Pons (tissue), 1 donor: ENCODE measurements at places on chromosomes 5 and 9.

- peak; percentile 55 for DNase-seq
Observed at GRCh38 chr5:139806726-139807646, 11.4 kb downstream of the PSD2 start.

DNA sequence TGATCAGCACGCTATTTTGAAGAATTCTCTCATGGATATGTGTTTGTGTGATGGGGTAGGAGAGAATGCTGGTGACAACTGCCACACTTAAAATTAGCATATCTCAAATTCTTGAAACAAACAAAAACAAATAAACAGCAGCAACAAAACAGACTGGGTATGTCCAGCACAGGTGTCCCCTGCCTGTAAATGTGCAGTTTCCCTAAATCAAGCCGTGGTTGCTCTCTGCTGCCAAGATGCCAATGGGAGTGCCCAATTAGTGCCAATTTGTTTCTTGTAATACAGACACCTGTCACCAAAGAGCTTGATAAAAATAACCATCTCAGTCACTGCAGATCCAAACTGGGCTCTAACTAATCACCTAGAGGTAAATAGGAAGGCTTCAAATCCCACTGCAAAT is 144.2 kb upstream of the SMARCA2 start:
- DNase-seq: no peak

DNA sequence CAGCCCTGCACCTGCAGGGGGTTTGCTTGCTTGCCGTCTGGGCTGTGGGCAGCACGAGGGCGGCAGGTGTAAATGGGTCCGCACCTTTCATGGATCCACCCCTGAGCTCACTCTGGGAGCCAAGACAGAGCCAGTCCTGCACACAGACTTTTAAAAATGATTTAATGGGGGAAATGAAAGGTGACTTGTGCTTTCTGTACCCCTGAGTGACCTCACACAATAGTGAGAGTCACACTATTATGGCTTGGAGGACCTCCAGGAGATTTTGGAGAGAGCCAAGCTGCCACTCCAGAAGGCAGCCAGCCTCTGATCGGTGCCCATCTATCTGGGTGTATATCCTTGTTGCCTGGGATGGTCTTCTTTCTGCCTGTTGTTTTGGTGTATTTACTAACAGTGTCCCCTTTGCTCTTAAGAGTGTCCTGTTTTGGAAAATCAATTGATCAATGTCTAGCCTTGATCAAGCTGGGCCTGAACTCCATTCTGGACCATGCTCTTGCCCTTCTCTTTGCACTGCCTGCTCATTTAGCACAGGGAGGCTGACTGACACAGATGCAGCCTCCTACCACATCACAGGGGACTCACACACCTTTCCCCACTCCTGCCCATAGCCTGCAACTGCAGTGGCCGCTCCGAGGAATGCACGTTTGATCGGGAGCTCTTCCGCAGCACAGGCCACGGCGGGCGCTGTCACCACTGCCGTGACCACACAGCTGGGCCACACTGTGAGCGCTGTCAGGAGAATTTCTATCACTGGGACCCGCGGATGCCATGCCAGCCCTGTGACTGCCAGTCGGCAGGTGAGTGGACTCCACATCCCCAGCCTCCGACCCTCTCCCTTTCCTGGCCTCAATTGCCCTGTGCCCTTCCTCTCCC is 29.5 kb downstream of the LAMC3 start:
- DNase-seq: no peak

- DNase-seq: no peak
Observed at GRCh38 chr5:175211956-175212756, 231.8 kb downstream of the DRD1 start.

DNA sequence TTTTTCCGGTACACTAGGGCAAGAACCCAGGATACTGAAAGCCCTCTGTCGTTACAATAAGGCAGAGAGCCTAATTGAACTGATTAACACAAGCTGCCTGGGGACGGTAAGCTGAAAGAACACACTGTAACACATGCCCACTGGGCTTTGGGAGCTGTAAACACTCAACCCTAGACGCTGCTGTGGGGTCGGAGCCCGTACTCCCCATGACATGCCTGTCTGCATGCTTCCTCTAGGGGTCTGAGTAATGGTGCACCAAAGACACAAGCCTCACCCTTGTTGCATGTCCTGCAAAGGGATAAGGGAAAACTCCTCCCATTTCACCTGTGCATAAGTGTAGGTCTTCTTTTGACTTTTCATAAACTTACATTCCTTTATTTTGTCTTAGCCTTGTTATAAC is 194.0 kb downstream of the FBXL7 start:
- DNase-seq: no peak

DNA sequence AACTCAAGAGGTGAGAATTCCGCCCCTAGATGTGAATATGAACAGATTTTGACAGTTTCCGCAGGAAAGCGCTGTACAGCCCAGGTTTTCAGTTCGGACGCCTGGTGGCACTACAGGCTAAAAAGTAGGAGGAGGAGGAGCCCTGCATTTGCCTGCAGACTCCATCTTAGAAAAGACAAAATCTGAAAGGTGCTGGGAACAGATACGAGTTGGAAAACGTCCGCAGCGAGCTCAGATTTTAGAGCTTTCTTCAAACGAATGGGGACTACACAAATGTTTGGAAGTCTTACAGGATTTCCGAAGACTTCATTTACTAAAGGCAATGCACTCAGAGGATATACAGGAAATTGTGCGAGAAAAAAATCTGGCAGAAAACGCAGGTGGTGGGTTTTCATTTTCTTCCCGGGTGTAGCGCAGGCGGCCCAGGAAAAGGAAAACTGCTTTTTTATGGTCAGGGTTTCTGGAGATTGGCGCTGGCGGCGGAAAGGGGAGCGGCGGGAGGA is 9.9 kb upstream of the PCDHB2 start:
- peak; percentile 78 for DNase-seq

DNA sequence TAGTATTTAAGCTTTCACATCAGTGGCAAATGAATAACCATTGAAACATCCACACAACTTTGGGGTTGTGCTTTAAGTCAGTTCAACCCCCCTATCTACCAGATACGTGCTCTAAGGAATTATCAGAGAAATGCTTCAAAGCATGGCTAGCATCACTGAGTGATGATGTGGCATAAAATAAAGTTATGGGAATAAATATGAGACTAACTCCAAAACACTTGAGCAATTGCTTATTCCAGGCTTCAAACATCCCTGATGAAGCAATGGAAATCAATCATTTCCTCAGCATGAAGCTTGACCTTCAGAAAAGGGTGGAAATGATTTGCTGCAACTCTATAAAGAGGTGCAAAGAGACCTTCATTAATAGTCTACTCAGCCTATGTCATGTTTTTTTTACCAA is 292.0 kb upstream of the SMC2 start:
- no peak for DNase-seq

DNA sequence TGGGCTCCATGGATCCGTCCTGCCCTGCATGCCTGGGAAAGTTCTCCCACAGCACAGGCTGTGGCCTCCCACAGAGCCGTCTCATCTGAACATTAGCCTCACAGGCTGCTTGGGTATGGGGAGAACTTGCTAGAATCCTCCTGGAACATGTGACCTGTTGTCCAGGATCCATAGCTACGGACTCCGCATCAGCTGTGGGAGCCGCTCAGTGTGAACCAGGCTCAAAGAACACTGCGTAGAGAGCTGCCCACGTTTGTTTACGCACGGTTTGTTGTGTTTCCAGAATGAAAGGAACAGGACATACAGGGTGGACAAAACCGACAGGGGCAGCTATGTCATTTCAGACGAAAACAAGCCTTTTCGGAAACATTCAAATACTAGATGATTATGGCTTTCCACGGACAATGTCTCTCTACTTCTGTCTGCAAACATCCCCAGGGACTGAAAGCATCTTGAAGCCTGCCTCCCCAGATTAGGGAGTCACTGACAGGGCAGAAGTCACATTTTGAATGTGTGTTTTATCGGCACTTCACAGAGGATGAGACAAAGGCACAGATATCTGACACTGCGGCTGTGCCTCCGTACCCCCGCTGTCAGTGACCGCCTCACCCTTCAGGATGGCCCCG is 390.3 kb downstream of the GADD45G start:
- DNase-seq: no peak

DNA sequence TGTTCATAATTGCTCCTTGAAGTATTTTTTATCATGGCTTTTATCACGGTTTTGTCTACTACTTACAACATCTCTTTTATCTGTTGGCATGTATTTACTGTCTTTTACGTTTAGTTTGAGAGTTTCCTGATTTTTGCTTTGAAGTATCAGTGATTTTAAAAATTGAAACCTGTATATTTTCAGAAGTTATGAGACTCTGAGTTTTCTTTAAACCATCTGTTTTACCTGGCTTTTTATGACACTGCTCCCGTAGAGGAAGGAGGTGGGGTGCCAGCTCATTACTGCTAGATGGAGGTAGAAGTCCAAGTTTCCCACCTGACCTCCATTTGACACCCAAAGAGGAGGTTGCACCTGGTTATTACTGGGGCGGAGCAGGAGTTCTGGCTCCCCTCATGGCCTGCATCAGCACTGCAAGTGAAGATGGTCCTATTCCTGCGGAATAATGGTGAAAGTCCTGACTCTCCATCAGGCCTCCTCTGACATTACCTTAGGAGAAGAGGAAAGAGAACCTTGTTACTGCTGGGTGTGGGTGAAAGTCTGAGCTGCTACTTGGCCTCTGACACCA is 10.0 kb upstream of the ZNF131 start:
- no peak for DNase-seq

DNA sequence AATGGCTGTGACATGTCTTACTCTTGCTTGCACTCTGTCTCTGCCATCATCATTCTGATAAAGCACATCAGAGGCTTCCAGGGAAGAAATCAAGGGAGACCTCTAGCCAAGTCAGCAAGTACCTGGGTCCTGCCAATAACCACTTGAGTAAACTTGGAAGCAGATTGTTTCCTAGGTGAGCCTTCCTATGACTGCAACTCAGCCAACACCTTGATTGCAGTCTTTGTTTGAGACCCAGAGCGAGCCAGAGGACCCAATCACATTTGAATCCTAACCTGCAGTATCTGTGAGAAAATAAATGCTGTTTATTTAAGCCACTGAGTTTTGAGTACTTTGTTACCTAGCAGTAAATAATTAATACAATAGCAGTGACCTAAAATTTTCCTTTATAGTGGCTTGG is 356.8 kb upstream of the CHD1 start:
- no peak for DNase-seq

GRCh38 chr9:136714893-136715274 is 2.5 kb downstream of the DIPK1B start:
- no peak for DNase-seq

GRCh38 chr5:1760231-1760630 is 39.4 kb downstream of the MRPL36 start:
- DNase-seq: no peak

DNA sequence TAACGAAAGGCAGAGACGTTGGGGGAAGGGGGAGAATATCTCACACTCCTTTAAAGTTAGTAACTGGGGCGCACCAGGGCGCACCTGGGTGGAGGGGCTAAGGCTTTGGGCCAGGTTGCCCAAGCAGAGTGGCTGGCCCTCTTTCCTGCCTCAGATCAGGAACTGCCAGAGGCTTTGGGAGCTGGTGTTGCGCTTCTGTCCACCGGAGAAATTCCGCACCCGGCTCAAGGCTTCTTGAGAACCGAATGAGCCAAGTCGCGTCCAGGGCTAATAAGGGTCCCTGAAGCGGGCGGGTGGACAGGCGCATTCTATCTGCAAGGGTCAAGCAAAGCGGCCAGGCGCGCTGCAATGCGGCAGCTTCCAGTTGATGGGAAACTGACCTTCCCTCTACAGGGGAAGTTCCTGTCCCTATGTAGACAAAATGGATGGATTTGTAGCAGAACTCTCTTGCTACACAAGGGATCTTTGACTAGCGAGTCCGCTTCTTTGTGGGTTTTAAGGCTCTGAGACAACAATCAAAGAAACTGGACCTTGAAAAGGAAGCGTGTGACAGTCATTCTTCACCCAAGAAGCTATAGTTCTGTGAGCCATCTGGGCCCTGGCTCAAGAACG is 5.5 kb downstream of the PAX5 start:
- no peak for DNase-seq

DNA sequence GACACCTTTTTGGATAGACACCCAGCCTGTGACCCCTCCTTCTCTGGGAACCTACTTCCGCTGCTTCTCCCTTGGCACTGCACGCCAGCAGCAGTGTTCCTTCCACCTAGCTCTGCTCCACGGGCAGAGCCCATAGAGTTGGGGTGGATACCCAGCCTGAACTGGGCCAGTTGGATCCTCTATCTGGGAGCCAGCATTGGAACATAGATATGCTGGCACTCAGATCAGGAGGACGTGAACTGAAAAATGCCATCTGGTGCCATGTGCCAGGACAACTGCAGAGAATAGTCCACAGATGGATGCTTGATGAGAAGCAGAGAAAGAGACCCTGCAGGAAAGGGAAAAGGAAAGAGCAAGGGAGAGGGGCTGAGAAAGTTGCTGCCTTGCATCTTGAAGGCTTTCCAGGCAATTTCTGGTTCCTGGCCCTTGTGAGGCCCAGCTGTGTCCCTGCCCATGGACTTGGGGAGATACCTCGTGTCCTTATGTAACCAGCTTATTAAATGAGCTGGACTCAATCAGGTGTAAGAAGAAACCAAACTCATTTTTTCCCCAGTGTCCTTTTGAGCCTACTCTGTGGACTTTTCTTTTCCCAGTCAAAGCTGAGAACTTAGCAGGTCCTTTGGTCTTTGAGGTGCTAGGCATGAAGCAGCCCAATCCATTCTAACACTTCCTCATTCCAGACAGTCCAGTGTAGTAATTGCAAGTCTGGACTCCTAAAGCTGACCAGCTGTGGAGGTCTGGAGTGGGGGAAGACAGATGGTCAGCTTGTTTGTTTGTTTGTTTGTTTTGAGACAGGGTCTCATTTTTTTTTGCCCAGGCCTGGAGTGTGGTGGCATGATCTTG is 39.1 kb downstream of the ANGPTL2 start:
- DNase-seq: no peak

DNA sequence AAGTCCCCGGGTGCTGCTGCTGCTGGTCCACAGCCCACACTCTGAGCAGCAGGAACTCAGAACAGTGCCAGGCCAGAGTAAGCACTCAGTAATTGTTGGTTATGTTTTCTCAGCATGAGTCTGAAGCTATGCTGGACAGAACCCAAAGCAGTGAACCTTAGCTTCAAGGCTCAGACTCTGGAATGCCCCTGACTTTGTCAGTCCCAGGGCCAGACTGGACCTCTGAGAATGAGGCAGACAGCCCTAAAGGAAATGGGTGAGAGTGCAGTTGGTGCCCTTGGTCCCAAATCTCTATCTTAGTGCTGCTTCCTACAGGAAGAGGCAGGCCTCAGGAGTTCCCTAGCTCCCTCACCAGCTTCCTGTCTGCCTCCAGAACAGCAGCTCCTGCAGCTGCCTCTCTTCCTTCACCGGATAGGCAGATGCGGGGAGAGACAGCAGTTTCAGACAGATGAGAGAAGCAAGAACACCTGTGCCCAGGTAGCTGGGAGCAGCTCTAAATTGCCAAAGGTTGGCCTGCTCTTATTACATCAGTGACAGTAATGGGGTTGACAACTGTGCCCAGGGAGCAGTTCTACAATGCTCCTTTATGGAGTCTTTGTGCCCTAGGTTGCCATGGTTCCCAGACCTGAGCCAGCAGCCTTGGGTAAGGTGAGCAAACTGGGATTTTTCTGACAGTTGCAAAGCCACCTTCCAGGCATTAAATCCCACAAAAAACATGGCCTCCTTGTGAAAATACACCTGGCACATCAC is 82.2 kb upstream of the CXCL14 start:
- no peak for DNase-seq

DNA sequence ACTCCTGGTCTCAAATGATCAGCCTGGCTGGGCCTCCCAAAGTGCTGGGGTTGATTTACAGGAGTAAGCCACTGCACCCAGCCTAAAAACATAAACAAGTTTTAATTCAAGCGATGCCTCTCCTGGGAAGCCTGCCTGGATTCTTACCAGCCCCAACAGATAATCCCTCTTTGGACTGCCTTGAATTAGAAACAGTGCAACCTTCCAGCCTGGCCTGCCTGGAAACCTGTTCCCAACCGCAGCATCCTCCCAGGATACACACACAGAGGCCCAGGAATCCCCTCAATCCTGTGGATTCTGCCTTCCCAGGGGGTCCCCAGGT is 19.2 kb downstream of the PTGES start:
- no peak for DNase-seq
